MCF 10A (cell line): ENCODE measurements at places on chromosomes 7 and 10. TPM values are rescaled to one million over a fixed set of nuclear protein-coding genes. Genes with fewer than 3 reads are reported as not detected.

GRCh38 chr10:108629834-108630233, 1293.5 kb downstream of the XPNPEP1 start:
- DNase-seq, result peak; percentile 37

DNAJC1 gene
- total RNA-seq, result 57.8 and 69.5 TPM in 2 replicates

DNA sequence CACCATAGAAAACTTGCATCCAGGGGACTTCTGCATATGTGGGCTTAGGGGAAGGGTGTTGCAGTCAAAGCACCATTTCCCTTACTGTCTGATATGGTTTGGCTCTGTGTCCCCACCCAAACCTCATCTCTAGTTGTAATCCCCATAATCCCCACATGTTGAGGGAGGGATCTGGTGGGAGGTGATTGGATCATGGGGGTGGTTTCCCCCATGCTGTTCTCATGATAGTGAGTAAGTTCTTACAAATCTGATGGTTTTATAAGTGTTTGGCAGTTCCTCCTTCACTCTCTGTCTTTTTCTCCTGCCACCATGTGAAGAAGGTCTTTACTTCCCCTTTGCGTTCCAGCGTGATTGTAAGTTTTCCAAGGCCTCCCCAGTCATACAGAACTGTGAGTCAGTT, 177.4 kb downstream of the ADK start:
- no peak for DNase-seq

DNA sequence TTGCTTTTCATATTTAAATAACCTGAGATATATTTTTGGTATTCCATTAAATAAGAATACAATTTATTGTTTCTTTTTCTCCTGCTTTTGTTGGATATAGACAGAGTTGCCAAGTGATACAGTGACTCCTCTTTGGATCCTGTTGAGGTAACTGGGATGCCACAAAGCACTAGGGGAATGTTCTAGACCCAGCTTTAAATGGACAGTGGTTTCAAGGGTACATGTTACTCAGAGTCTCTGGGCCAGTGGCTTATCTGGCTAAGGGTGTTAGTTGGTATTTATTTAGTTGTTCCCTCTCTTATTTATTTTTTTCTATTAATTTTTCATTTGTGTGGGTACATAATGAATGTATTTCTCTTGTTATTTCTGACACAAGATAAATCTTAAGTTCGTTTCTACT, 9.1 kb downstream of the GBF1 start:
- no peak for DNase-seq

IFIT1B gene
- total RNA-seq, result not detected in 2 replicates

DNA sequence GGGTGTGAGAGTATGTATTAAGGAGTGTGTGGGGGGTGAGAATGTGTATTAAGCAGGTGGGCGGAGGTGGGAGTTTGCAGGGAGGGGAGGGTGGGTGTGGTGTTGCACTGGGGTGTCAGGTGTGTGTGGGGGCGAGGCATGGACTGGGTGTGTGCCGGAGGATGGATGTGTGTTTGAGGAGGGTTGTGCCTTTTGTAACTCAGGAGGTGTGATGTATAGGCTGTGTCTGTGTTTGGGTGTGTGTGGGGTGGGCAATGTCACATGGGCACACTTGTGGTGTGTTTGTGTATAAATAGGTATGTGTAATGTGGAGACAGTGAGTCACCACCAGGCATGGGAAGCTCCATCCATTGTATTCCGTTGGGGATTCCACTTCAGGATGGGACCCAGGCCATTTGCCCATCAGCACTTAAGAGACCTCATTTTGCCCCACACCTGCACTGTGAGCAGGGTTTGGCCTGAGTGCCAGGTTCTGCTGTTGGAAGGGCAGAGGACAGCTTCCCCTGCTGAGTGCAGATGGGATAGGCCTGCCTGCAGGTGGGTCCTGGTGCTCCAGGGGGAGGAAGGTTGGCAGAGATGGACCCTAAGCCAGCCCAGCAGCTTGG, 5.8 kb downstream of the UNC5B start:
- DNase-seq, result peak; percentile 80

- peak; percentile 52 for DNase-seq
Measured at GRCh38 chr10:101258179-101258885, 29.1 kb upstream of the LBX1 start.

TMEM139 gene
- 8.1 and 9.2 TPM in 2 replicates for total RNA-seq

GRCh38 chr10:48390558-48390871, 84.0 kb downstream of the MAPK8 start:
- no peak for DNase-seq

DNA sequence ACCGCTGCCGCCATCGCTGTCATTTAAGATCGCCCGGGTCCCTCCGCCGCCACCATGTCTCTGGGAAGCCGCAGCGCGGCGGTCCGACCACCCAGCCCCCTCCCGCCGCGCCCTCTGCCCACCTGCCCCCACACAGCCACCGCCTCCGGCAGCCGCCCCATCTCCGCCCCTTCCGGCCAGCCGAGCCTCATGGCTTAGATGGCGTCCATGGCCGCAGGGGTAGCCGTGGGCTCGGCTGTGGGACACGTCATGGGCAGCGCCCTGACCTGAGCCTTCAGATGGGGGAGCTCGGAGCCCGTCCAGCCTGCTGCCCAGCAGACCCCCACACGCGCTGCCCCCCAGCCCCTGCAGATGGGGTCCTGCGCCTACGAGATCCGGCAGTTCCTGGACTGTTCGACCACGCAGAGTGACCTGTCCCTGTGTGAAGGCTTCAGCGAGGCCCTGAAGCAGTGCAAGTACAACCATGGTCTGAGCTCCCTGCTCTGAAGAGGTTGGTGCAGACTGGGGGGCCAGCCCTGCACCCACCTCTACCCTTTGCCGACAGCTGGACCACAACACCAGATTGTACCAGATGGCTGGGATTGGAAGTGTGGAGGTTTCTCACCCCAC, 38.0 kb upstream of the TARP start:
- DNase-seq, result no peak

GFRA1 gene
- not detected in 2 replicates for total RNA-seq

GRCh38 chr10:129863201-129863663, 100.8 kb downstream of the EBF3 start:
- no peak for DNase-seq

DNA sequence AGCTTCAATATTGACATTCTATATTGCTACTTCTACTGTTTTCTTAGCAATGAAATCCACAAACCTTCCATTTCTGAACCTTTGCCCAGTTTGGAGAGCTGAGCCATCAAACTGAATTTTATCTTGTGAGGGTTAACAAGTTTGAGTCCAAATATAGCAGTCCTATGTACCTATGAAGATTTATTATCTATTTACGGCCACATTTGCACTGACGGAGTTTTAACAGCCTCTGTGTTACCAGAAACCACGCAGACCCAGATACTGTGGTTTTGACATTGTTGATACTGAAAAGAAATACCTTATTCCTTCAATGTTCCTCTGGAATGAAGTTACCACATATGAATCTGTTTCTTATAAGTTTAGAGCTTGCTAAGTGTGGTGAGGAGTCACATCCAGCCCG, 172.6 kb downstream of the FGFR2 start:
- DNase-seq, result no peak

DNA sequence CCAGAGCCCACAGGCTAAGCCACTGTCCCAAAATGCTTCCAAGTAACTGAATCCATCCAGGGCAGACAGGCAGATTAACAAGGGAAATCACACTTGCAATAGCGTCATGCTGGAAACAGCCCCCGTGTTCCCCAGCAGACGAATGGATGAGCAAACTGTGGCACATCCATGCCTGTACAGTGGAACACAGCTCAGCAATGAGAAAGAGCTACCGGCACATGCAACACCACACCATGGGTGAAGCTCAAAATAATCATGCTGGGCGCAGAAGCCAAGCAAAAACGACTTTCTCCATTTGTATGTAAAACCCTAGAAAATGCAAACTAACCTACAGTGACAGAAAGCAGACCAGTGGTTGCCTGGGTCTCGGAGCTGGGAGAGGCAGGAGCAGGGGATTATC, 153.1 kb downstream of the SLIT1 start:
- no peak for DNase-seq
